Motor neuron (in vitro differentiated cells): ENCODE measurements at places on chromosomes 2 and 18. TPM values are rescaled to one million over a fixed set of nuclear protein-coding genes. Genes with fewer than 3 reads are reported as not detected.

The RNF125 gene
- 1.8 and 1.9 TPM in 2 replicates for total RNA-seq

The SP9 gene
- total RNA-seq = not detected in 2 replicates

The GALNT3 gene
- 1.5 and 2.3 TPM in 2 replicates for total RNA-seq

The SERPINB10 gene
- total RNA-seq = not detected in 2 replicates

The SCG2 gene
- 524 and 912 TPM in 2 replicates for total RNA-seq

The UPP2 gene
- total RNA-seq = 0.54 TPM in 1 of 2 replicates, not detected in the other

The FSHR gene
- total RNA-seq = 0.19 TPM in 1 of 2 replicates, not detected in the other

The ALLC gene
- total RNA-seq = 0.27 TPM in 1 of 2 replicates, not detected in the other

The RBM43 gene
- 3.3 and 4.5 TPM in 2 replicates for total RNA-seq

The LBH gene
- 56.2 and 60.9 TPM in 2 replicates for total RNA-seq

The HOXD4 gene
- 9.3 and 11.4 TPM in 2 replicates for total RNA-seq

The LAMA3 gene
- 2.8 and 4.5 TPM in 2 replicates for total RNA-seq

The LIMS3 gene
- 1.6 and 1.9 TPM in 2 replicates for total RNA-seq

The PELI1 gene
- total RNA-seq = 36.4 and 39.1 TPM in 2 replicates

The RBKS gene
- total RNA-seq = 2.3 and 2.8 TPM in 2 replicates

The MFF gene
- 90.7 and 95.7 TPM in 2 replicates for total RNA-seq

The NAT8 gene
- total RNA-seq = 0.36 and 1.3 TPM in 2 replicates

The ZC3H15 gene
- 72.9 and 82.0 TPM in 2 replicates for total RNA-seq

The SIX3 gene
- total RNA-seq = 0.08 TPM in 1 of 2 replicates, not detected in the other

The RBFA gene
- 40.2 and 48.4 TPM in 2 replicates for total RNA-seq

The FRZB gene
- total RNA-seq = 0.53 and 0.77 TPM in 2 replicates
